ENCODE measurements at places on chromosomes 7 and 10.

- DNase-seq = no peak
Measured at GRCh38 chr7:31029251-31030042, 22.7 kb upstream of the ADCYAP1R1 start.

DNA sequence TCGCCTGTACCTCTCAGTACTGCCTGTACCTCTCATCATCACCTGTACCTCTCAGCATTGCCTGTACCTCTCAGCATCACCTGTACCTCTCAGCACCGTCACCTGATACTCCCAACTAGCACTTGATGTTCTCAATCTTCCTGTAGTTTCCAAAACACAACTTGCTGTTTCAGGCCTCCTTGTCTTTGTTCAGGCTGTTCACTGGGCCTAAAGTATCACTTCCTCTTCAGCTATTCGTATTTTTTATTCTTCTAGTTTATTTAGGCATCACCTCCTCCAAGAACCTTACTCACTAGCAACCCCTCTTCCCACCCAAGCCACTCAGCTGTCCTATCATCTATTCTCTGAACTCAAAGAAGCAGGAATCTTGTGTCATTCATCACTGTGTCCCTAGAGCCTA, 24.1 kb downstream of the OR6B1 start:
- no peak for DNase-seq

DNA sequence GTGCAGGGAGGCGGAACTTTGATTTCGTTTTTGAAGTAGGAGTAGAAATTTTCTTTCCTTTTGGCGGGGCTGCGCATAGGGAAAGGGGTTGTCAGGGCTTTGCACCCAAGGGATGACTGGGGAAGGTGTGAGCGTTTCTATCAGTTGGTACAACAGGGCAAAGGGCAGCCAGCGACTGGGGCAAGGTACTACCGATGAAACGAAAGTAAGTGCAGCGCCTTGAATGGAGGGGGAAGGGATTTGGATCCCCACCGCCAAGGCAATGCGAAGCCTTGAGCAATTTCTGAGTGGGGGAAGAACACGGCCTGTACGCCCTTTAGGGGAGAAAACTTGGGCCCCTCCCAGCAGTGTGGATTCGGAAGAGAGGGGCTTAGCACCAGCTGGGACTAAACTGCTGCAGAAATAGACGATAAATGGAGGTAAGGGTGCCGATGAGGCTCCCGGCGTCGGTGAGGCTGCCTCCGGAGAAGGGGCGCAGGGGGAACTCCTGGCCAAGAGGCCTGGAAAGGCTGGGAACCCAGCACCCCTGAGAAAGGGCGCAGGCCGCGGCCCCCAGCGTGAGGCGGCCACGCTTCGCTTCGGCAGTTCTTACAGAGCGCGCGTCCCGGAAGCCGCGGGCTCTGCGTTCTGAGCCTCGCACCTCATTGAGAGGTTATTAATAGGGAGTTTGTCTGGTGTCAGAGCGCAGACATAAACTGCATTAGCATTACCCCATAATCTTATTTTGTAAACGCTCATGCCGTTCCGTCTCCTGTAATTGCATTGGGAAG, 10.0 kb upstream of the TLX1 start:
- no peak for DNase-seq

DNA sequence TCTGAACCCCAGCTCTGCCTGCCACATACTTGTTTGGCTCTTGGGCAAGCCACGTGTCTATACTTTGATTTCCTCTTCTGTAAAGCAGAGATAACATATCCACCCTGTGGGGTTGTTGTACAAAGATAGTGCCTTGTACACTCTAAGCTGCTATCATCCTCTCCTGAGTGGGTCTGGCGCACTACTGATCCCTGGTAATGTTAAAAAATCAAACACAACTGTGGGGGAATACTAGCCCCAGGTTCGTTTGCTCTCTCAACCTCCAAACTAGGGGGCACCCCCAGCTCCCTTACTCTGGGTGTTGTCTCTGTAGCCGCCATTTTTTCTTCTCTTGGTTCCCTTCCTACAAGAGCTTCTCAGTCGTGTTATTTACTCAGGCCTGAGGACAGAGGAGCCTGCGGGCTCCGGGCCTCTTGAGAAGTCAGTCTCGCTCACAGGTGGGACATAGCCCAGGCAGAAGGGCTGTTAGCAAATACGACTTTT, 1.0 kb downstream of the POLM start:
- no peak for DNase-seq

GRCh38 chr7:106016331-106016730, 53.3 kb downstream of the CDHR3 start:
- no peak for DNase-seq

GRCh38 chr7:35752742-35753141, 48.1 kb upstream of the SEPTIN7 start:
- no peak for DNase-seq
